ENCODE measurements at places on chromosomes 5 and 9.

- DNase-seq, result no peak
Measured at GRCh38 chr5:14112998-14113652, 30.0 kb upstream of the TRIO start.

GRCh38 chr9:126523611-126524111 is 90.1 kb upstream of the LMX1B start:
- DNase-seq, result no peak

GRCh38 chr9:95826183-95826838 is 49.2 kb upstream of the ERCC6L2 start:
- DNase-seq, result no peak

DNA sequence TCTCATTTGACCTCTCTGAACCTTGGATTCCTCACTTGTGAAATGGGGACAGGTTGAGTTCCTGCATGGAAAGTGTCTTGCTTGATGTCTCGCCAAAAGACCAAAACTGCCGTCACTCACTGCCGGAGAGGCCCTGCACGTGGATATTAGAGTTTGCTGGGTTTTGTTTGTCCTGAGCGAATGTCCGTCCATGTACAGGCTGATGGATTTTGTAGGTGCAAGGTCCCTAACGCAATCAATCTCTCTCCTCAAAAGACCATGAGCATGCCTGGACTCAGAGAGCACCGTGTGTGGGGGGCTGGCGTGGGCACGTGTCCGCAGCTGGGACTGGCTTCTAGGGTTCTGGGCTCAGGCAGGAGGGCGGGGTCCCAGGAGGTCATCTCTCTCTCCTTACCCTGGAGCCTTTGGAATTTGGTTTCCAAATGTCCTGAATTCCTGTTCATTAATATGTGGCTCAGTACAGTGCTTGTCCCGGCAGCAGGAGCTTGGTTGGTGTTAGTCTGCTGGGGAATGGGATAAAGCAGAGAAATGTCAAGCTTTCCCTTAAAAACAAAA is 146.0 kb upstream of the IER5L start:
- no peak for DNase-seq

- DNase-seq, result no peak
Measured at GRCh38 chr5:76299592-76299991, 103.5 kb upstream of the IQGAP2 start.

Data from activated T-cell treated with anti-CD3 and anti-CD28 coated beads for 1 hour (primary cell).